ENCODE measurements at places on chromosomes 3 and 15.

DNA sequence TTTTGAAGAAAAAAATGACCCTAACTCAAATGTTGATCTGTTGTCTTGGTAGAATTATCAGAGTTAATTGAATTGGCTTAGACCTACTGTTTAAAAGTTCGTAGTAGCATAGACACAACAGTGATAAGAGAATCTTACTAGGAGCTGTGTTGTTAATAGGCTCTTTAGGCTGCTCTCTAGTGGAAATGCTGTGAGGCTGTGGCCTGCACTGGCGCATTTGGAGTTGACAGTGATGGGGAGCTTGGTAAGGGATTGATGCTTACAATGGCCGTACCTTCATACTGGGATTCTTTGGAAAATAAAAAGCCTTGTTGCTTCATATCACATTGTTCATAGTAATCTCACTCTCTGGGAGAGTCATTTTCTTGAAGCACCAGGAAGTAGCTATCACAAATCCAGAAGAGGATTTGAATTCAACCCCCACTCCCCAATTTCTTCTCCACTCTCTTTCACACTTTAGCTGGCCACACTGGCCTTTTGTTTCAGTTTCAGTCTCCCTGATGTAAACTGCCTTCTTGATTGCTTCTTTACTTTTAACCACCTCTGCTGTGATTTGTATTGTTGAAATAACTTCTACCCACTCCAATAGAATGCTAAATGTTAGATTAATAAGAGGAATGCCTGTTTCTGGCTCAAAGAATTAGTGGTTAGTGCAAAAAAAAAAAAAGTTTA lies 56.6 kb downstream of the CEP63 start:
- no peak for DNase-seq

GRCh38 chr15:67036775-67037555 lies 28.4 kb upstream of the SMAD3 start:
- no peak for DNase-seq

GRCh38 chr3:42336103-42336502 lies 70.1 kb upstream of the CCK start:
- no peak for DNase-seq

DNA sequence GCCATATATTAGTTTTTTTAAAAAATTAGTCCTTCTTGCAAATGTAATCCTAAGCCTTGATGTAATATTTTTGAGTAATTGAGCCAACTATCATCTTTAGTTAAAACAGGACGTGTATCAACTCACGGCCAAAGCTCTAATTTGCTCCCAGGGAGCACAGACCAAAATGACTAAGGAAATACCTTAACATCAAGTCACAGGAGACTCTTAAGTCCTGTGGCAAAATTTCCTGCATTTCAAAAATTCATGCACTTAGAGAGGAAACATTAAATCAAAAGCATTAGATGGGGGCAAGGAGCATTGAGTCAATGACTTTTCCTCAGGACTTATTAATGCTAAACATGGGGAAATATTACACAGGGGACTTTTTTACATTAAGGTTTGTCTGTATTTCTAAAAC lies 276.0 kb downstream of the MFSD1 start:
- no peak for DNase-seq

- no peak for DNase-seq
These were observed 44.7 kb downstream of the ATP11B start for GRCh38 chr3:182837855-182838454.

- no peak for DNase-seq
These were observed 225.5 kb downstream of the ARPP21 start for GRCh38 chr3:35864871-35865270.

DNA sequence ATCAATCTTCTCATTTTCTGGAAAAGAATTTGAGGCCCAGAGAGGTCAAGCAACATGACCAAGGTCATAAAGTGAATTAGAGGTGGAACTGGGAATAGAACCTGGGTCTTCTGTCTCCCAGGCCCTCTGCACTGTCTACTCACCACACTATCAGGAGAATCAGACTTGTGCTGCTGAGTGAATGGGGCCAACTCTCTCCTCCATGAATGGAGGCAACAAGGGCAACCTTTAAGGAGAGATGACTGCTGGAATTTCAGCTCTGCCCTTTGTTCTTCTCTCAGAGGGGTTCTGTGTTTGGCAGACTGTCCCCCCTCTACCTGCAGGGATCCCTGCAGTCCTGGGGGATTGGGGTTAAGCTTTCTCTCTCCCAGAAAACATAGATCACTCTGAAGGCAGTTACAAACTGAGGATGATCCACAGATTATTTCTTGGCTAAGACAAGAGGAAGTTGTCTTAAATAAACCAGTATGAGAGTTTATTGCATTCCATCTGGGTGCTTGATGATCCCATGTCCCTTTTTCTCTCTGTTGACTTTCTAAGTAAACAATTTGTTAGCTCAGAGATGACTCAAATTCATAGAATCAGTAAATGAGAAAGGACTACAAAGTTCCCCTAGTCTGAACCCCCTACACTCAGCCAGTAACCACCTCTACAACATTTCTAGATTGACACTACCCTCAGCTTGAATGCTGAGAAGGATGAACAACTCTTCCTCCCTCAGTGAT lies 99.0 kb upstream of the LIPC start:
- no peak for DNase-seq

DNA sequence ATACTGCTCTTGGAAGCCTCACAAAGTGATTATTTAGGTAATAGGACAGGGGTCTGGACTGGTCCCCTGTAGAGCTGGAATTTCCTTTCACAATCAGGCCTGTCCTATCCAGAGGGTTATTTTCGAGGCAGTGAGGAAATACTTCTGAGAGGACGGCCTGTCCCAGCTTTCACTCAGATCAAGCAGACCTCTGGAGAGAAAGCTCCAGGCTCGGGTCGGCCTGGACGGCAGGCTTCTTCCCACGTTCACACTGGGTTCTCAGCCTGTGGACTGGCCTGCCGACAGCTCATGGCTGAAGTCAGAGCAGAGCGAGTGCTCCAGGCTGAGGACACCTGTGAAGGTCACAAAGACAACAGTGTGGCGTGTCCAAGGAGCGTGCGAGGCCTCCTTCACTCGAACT lies 405.3 kb downstream of the VPS13C start:
- DNase-seq: no peak

- no peak for DNase-seq
These were observed 19.2 kb downstream of the GRIP2 start for GRCh38 chr3:14520967-14521366.

GRCh38 chr3:182843478-182843877 lies 50.2 kb downstream of the ATP11B start:
- DNase-seq: no peak
